Activated CD4-positive, alpha-beta T cell treated with anti-CD3 and anti-CD28 coated beads, Interleukin-2, amount 50 U/mL, for 24 hours (primary cell): ENCODE measurements at places on chromosomes 13 and 19.

- no peak for DNase-seq
These were observed 621 bp downstream of the SOX21 start for GRCh38 chr13:94711561-94712286.

DNA sequence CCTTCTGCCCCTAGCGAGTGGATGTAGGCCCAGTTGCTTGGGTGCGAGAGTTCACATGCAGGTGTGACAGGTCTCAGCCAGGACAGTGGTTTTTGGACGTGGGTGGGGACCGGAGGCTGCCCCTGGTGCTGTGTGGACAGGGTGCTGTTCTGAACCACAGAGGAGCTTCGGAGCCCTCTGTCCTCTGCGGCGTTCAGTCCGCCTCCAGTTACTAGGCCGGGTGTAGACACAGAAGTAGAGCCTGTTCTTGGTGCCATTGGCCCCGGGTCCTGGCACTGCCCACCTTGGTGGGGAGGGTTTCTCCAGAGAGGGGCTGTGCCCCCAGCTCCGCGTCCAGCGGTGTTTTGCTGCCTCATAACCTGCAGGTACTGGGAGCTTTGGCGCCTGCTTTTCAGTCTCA lies 52.4 kb downstream of the MCF2L start:
- no peak for DNase-seq

DNA sequence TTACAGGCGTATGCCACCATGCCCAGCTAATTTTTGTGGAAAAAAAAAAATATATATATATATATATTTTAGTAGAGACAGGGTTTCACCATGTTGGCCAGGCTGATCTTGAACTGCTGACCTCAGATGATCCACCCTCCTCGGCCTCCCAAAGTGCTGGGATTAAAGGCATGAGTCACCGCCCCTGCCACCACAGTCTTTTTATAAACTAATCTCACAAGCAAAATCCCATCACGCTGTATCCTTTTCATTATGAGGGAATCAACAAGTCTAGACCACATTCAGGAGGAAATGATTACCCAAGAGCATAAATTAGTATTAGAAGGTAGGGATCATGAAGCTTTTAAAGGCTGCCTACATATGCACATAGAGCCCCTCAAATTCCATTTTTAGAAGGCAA lies 210.6 kb upstream of the NBEA start:
- no peak for DNase-seq

- DNase-seq: no peak
These were observed 501.0 kb downstream of the FOXO1 start for GRCh38 chr13:40165316-40165932.

- DNase-seq: no peak
These were observed 49.1 kb downstream of the LMO7 start for GRCh38 chr13:75685239-75685697.

DNA sequence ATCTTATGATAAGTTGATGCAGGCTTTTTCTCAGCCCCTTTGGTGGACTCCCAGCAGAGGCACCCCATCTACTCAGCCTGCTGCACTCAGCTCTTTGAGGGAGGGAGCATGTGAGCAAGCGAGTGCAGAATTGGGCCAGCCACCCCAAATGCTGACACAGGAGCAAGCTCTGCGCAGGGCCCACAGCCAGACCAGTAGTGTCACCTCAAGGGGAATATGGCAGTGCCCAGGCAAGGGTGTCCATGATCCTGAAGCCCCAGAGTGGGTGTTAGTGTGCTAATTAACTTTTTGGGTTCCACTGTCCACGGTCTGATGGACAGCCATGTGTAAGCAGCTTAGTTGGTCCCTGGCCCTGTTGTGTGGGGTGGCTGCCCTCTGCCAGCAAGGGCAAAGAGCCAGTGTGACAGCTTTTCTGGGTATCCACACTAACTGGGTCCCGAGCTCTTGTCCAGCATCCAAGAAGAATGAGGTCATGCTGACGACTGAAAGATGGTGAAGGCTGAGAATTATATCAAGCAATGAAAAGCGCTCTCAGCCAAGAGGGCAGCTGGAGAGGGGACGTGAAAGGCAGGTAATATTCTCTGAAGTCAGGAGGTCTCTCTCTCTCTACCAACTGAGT lies 898.3 kb upstream of the PCDH9 start:
- no peak for DNase-seq

DNA sequence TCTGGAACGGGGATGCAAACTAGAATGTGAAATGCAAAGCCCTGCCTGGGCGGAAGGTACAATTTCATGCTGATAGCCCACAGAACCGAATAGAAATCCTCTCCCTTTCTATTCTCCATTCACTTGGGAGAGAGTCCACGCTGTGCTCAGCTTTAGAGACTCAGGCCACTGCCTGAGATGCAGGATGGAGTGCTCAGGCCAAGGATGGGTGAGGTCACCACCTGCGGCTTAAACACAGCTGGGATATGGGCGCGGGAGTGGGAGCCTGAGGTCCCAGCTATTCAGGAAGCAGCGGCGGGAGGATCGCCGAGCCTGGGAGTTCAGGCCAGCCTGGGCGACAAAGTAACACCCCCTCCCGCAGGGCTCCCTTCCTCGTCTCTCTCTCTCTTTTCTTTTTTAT lies 446 bp upstream of the ZNF83 start:
- no peak for DNase-seq

- no peak for DNase-seq
These were observed 259.9 kb downstream of the EFNB2 start for GRCh38 chr13:106275446-106276032.

- peak; percentile 59 for DNase-seq
These were observed at the start of gene FCHO1 for GRCh38 chr19:17751103-17751911. Gene FCHO1 (plus strand): TSS chr19:17751477. CDS start chr19:17755165, 3,688 bp downstream.

DNA sequence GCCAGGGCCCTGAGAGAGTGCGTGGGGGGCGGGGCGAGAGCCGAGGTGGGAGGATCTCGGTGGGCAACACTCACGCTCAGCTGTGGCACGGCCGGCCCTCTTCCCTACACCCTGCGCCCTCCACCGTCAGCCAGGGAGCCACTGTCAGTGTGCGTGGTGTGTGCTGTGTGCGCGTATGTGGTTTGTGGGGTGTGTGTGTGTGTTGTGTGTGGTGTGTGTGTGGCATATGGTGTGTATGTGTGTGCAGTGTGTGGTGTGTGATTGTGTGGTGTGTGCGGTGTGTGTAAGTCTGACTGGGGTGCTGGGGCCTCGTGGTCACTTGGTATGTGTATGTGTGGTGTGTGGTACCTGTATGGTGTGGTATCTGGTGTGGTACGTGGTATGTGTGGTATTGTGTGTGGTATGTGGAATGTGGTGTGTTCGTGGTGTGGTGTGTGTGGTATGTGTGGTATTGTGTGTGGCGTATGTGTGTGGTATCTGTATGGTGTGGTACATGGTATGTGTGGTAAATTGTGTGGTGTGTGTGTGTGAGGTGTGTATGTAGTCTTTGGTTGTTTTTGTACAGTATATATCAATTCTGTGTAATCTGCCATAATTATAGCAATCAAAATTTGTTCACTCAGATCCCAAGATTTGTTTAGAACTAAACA lies 5.1 kb downstream of the GRK1 start:
- no peak for DNase-seq

GRCh38 chr19:6216996-6217751 lies 62.6 kb downstream of the MLLT1 start:
- no peak for DNase-seq

DNA sequence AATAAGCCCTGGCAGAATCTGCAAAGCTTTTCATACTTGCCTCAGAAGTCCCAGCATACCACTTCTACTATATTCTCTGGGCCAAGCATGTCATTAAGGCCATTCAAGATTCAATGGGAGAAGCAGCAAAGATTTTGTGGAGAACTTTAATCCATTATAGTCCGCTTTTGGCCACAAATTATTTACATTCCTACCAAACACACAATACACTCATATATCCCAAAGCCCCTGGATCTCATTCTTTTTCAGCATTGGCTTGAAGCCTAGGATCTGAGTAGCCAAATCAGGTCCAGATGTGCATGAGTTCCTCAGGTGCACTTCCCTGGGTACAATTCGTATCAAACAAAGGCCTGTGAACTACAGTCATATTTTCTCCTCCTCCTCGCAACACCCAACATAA lies 203.4 kb downstream of the NDFIP2 start:
- DNase-seq: no peak

DNA sequence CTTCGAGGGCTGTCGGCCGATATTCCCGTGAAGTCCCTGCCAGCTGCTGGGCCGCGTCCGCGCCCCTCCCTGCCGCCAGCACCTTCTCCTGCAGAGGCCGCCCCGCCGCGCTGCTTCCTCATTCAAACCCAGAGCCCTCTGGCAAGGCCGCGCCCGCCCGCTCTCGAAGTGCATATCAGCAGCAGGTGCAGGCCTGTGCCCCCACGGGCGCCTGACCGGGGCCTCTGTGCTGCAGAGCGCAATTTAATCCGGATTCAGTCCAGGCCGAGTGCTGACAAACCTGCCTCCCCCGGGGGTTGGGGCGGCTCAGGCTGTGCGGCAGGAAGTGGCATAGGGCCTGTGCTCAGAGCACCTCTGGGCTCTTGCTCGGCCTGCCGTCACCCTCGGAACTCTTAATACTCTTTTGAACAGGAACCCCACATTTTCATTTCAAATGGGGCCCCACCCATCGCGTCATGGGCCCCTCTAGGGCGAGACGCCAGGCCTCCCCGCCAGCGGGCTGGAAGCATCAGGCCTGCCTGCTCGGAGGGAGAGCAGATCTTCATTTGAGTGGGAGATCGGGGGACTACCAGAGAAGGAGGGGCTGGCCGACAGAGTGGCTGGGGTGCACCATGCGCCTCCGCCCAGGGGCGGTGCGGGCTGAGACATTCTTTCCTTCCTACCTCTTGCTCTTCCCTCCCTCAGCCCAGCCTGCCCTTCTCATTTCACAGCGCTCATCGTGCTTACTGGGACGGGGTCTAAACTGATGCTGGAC lies 125.7 kb downstream of the TNFRSF19 start:
- DNase-seq: peak; percentile 28

DNA sequence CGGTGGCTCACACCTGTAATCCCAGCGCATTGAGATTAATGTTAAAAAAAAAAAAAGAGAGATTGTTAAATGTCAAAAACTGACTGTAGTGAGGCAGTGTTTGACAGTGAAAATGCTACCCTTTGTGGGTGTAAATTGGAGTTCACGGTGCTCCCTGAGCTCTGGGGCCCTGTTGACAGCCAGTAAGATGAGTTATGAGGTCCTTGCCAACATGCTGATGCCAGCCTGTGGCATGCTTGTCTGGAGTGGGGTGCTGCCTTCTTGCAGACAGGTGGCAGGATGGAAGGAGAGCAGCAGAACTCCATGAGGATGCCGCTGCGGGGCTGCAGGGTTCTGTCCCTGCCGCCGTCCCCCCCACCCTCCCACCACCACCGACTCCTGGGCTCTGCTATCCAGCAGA lies 25.9 kb downstream of the PRAM1 start:
- DNase-seq: no peak

GRCh38 chr19:38060331-38060730 lies 153.3 kb downstream of the SIPA1L3 start:
- DNase-seq: no peak

GRCh38 chr13:42973581-42973980 lies 18.5 kb downstream of the EPSTI1 start:
- no peak for DNase-seq

DNA sequence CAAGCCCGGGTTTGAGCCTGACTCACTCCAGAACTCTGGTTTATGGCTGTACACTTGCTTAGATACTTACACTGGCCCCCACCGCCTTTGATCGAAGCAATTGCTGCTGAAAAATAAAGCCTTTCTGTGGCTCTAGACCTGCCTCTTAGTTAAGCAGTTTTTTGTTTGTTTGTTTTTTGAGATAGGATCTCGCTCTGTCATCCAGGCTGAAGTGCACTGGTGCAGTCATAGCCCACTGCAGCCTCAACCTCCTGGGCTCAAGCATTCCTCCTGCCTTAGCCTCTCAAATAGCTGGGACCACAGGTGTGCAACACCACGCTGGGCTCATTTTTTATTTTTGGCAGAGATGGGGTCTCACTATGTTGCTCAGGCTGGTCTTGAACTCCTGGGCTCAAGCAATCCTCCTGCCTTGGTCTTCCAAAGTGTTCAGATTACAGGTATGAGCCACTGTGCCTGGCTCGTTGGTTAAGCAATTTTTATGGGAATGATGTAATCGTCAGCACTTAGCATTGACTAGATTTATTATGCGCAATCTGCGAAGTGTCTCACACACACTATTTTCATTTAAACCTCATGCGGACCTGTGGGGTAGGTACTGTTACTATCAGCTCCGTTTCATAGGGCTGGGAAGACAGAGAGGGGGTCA lies 22.2 kb downstream of the PPP2R1A start:
- no peak for DNase-seq

DNA sequence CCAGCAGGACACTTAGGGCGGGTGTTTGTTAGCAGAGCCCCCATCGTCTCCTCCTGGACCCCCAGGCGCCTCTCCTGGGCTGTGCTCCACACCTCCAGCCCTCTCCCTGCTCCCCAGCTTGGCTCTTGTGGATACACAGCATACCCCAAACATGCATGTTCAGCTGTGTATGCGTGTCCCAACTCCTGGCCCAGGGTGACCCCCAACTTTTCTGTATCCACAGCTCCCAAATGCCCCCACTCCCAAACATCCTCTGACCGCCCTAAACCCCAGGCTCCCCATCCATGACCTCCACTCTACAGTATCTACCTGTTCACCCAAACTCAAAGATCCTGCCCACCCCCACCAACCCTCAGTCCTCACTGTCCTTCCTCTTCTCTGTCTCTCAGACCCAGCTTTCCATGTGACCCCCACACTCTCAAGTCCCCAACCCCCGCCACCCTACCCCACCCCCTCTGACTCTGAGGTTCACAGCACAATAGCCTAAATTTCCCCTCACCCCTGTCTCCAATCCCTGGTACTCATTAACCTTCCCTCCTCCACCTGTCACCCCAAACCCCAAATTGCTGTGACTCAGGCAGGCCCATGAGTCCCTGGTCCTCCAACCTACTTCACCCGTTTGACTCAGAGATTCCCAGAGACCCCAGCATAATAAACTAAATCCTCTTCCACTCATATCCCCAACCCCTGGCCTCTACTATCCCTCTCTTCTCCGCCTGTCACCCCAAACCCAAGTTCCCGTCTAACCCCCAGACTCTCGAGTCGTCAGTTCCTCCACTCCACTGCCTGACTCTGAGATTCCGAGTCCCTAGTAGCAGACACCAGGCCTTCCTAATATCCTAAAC lies 968 bp downstream of the UBE2M start:
- DNase-seq: no peak

DNA sequence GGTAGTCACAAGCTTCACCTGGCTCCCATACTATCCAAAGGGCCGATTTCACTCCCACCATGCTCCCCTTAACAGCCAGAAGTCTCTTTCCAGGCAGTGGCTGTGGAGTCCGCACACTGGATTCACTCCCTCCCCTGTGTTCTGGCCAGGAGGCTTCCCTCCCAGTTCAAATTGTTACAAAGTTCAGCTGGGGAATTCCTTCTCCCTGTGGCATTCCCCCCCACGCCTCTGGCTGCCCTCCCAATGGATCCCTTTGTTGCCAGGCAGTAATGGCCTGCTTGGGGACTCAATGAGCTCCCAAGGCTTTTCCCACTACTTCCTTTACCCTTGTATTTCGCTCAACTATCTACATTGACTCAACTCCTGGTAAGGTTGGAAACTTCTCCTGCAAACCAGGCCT lies 1921.4 kb upstream of the PCDH20 start:
- no peak for DNase-seq

DNA sequence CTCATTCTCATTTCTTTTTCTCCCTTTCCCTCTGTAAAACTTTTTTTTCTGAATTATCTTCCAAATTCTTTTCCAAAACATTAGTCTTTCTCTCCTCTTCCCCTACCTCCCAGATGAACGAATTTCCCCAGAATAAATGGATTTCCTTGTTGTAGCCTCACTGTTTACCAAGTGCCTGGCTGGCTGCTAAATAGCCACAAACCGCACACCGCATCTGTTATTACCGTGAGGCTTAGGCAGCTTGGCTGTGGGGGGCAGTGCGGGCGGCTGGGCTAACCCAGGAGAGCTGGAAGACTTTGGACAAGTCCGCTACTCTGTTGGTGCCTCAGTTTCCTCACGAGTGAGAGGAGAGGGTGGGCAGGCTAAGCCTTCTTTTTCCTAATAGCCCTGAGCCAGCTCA lies 10.7 kb downstream of the IL17D start:
- DNase-seq: no peak
